B cell (primary cell): ENCODE measurements at places on chromosomes 5 and 9.
A peak's percentile ranks its signal among the peaks of the same experiment; 100 is the strongest.

DNA sequence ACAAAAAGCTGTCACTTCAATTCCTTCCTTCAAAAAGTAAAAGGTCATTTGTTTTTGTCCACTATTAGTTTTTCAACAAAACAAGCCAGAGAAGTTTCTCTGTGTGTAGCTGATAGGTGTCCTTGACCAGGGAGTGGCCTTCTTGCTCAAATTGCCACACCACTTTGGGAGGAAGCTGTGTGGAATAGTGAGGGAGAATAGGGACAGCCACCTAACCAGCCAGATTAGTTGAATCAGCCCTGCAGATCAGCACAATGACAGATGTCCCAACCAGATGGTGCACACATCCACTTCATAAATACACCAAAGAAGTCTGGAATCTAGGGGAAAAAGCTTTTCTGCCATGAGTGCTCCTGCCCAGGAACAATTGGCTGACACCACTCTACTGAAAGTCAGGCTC, 37.2 kb downstream of the NREP start:
- H3K4me1 ChIP-seq = no peaks in the 10 kb centered on the region
- DNase-seq = no peak
- no peaks in the 10 kb centered on the region for H3K27me3 ChIP-seq
- H3K36me3 ChIP-seq = no peaks in the 10 kb centered on the region
- no peak overlapping the region for H3K4me3 ChIP-seq
- no peak overlapping the region for H3K27ac ChIP-seq

- peak; percentile 27 for DNase-seq
- H3K4me3 ChIP-seq = no peak overlapping the region
- H3K27ac ChIP-seq = no peak overlapping the region
- peaks cover 10% of the 10 kb centered on the region for H3K4me1 ChIP-seq
Observed at GRCh38 chr5:119470851-119471451, 18.7 kb downstream of the HSD17B4 start.

DNA sequence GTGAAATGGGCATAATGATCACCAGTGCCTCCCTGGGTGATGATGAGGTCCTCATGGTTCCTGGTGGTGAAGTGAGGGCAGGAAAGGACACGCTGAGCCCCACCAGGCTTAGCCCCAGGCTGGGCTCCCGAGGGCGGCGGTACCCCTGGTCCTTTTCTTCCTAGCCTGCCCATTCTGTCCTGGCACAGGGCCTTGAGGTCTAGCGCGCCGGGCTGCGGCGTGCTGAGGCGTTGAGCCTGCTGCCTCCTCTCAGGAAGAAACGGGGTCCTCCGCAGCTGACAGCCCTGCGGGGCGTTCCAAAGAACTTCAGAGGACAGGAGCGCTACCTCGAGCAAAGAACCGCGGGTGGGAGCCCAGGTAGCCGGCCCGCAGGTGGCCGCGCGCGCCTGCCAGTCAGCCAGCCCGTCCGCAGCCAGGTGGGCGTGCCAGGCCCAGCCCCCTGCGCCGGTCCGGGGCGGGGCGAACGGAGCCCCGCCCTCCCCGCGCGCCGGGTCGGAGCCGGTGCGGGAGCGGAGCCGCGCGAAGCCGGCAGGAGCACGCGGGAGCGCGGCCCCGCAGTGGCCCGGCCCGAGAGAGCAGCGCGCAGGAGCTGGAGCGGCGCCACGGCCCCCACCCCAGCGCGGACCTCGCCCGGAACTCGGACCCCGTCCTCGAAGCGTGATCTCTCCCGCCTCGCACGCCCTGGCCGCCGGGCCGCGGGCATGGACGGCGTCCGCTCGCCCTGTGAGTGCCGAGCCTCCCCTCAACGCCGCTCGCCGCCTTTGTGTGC, at the start of gene WNK2:
Gene WNK2, plus strand, starts transcription at position 477 of the 769 bp plus-strand sequence. CDS start 791 bp downstream, outside the sequence.
- no peaks in the 10 kb centered on the region for H3K36me3 ChIP-seq
- H3K4me1 ChIP-seq = peaks cover 13% of the 10 kb centered on the region
- H3K4me3 ChIP-seq = peak within 1 kb of the TSS; percentile 38
- H3K27ac ChIP-seq = no peak within 1 kb of the TSS
- DNase-seq = peak; percentile 63

DNA sequence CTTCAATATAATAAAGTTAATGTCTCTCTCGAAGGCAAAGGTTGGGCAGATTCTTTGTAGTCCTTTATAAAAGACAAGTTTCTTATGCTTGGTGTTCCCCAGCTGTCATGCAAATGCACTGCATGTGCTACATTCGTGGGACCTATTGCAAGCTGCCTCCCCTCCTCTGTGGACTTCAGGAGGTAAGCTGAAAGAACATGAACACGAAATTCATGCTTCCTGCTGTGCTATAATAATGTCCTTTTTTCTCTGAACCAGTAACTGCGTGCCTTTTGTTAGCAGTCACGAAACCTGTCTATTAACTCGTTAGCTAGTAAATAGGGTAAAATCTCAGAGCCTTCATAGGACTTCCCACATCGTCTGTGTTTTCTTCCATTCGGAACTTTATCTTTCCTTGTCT, 363.5 kb downstream of the CDH9 start:
- DNase-seq = no peak
- no peaks in the 10 kb centered on the region for H3K27me3 ChIP-seq
